ENCODE measurements at places on chromosomes 11 and 22.

DNA sequence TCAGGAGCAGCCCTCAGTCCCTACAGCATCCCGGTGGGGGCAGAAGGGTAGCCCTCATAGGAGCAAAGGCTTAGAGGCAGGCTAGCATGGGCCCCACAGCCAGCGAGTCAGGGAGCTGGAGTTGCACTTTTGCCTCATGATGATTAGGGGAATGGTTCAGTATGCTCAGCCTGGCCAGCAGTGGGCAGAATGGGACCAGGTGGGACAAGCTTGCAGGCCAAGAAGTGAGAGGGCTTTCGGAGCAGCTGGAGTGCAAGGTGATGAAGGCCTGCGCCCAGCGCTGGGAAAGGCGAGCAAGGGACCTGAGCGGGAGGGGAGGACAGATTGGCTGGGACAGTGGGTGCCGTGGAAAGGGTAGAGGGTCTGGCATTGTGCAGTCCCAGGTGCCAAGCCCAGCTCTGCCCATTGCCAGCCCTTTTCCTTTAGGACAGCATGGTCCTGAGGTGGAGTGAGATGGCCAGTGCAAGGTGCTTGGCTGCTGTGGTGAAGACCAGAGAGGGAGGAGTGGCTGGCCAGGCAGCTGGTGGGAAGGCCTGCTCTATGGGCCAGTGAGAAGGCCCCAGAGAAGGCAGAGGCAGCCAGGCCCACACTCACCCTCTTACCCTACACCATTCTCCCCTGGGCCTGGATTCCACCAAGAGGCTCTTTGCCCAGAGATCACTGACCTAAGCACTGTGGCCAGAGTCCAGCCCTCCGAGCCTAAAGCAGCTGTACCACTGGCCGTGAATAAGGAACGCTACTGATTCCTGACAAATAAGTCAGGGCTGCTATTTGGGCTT is 47.9 kb upstream of the SUSD2 start:
- DNase-seq, result no peak

GRCh38 chr11:68216171-68216938 is 3.3 kb upstream of the KMT5B start:
- DNase-seq, result no peak

GRCh38 chr11:19595840-19596751 is 116.5 kb upstream of the NAV2 start:
- DNase-seq, result no peak

DNA sequence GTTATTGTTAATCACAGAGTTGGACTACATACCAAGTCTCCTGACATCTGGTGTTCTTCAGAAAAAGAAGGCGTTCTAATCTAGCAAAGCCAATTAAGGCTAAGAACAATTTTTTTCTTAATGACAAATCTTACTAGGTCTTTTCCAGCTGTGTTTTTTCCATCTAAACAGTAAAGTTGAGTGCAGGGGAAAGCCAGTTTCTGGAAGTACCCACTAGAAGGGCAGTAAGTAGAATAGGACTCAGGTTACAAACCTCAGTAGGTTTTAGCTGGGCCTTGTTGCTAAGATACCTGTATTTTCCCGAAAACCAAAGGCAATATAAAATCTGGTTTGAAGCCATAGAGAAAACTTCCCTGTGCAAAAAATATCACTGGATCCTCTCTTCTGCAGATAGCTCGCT is 351.9 kb downstream of the ETS1 start:
- no peak for DNase-seq

DNA sequence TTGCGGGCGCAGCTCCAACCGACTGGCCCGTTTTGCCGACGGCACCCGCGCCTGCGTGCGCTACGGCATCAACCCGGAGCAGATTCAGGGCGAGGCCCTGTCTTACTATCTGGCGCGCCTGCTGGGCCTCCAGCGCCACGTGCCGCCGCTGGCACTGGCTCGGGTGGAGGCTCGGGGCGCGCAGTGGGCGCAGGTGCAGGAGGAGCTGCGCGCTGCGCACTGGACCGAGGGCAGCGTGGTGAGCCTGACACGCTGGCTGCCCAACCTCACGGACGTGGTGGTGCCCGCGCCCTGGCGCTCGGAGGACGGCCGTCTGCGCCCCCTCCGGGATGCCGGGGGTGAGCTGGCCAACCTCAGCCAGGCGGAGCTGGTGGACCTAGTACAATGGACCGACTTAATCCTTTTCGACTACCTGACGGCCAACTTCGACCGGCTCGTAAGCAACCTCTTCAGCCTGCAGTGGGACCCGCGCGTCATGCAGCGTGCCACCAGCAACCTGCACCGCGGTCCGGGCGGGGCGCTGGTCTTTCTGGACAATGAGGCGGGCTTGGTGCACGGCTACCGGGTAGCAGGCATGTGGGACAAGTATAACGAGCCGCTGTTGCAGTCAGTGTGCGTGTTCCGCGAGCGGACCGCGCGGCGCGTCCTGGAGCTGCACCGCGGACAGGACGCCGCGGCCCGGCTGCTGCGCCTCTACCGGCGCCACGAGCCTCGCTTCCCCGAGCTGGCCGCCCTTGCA is 1.0 kb downstream of the FJX1 start:
- DNase-seq, result peak; percentile 26

GRCh38 chr11:129595038-129595962 is 219.7 kb downstream of the BARX2 start:
- no peak for DNase-seq

GRCh38 chr11:134369656-134370525 is 38.1 kb downstream of the GLB1L2 start:
- DNase-seq, result no peak

- no peak for DNase-seq
These were observed 99.3 kb downstream of the FDX1 start for GRCh38 chr11:110529043-110529442.

- no peak for DNase-seq
These were observed 74.9 kb downstream of the DSCAML1 start for GRCh38 chr11:117722082-117722481.

DNA sequence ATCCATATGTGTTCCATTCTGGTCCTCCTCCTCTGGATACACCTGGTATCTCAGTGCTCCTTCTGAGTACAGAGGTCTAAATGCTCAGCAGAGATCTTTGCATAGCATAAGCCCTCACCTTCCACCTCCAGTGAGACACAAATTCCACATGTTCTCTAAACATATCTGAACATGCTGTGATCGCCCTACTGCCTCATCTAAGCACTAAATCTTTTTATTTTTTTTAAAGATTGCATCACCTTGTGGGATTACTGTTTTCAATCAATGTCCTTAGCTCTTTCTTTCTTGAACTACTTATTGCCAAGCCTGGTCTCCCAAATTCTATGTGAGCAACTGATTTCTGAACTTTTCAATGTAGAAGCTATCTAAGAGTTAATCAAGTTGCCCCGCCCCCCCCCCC is 113.4 kb downstream of the TRPC6 start:
- no peak for DNase-seq

GRCh38 chr11:20770414-20770946 is 101.1 kb downstream of the NELL1 start:
- DNase-seq, result no peak

GRCh38 chr11:10308201-10308954 is 3.5 kb downstream of the ADM start:
- DNase-seq, result no peak

DNA sequence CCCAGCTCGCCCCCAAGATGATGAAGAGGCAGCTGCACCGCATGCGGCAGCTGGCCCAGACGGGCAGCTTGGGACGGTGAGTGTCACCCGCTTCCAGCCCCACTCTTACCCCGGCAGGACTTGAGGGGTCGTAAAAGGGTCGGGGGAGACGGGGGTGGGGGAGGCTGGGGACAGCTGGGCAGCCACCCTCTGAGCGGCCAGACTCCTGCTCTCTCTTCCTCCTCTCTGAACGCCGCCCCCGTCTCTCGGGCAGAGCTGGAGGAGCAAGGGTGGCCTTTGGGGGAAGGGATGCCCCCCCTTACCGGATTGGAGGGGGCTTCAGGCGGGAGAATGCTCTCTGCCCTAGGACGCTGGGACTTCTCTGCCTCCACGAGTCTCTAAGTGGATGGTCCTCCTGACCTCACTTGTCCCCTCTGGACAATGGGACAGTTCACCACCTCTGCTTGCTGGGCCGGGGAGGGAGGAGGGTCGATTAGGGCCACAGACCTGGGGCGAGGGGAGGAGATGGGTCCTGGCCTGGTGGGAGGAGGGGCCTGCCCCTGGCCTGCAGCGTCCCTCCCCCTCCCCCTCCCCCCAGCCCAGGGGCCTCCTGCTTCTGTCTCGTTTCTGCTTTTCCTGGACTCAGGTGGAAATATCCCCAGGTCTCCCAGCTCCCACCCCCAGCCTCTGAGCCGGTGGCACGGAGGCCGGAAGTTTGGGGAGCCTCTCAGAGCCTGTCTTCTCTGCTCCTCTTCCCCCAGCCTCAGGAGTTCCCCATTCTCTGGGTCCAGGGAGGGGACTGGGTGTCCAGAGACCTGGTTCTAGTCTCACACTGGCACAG is 512 bp downstream of the SH3BP1 start:
- no peak for DNase-seq

DNA sequence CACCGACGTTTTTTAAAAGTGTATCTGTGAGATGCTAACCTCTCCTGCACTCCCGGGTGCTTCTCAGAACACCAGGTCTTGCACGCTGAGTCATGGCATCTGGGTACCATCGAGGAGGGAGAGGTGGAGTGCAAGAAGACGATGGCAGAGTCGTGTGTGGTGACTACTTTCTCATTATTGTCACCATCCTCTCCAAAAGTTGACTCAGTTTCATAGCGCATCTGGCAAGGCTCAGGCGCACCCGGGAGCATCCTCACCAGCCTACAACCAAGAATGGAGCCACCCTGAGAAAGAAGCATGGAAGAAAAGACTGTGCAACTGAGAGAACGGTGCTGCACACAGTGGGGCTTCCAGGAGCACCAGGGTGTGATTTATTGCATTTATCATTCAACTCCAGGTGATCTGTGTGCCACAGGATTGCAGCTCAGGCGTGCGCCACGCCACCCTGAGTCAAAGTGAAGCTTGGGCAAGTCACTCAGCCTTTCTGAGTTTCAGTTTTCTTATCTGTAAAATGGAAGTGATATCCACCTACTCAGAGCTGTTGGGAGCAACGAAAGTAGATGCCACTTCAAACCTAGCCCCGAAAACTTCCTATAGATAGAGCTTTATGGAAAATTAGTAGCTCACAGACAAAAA is 65.4 kb downstream of the LINC01488 start:
- DNase-seq, result no peak

DNA sequence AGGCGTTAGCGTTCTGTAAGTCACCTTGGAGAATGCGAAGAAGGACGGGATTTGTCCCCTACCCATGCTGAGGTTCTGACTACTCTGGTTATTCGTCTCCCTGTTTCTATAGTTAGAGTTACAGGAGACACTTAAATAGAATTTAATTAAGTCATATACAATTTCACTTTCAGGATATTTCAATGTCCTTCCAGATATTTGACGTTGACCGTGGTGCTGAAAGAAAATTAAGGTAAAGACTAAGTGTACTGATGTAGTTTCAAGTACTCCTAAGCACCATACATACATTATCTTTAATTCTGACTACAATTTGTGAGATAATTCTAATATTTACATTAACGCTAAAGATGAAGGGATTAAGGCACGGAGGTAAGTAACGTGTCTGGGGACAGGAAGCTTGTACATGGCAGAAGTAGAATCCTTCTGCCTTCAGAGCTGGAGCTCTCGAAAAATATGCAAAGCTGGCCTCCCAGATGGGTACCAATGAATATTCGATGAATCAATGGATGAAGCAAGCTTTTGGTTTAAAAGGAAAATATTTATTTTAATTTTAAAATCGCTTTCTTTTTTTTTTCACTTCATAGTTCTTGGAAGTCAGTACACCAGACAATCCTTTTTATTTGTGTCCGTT is 539 bp upstream of the SLC36A4 start:
- no peak for DNase-seq

DNA sequence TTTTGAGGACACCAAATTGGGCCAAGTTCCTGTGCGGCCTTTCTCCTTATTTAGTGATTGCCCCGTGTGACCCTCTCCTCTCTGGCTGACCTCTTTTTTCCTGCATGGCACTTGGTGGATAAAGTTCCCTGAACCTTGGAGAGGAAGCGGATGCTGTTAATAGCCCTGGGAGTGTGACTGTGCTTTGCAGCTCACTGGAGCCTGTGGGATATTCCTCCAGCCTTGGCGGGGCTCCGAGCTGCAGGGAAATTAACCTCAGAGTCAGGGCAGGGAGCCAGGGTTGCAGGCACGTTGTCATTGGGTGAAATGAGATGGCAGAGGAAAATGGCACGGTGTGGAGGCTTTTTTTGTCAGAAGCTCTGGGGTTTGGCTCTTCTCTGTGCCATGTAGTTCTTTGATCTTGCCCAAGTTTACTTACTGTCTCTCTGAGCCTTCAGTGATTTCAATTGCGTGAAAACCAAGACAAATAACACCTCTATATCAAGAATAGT is 965 bp downstream of the OR9Q1 start:
- DNase-seq, result no peak

DNA sequence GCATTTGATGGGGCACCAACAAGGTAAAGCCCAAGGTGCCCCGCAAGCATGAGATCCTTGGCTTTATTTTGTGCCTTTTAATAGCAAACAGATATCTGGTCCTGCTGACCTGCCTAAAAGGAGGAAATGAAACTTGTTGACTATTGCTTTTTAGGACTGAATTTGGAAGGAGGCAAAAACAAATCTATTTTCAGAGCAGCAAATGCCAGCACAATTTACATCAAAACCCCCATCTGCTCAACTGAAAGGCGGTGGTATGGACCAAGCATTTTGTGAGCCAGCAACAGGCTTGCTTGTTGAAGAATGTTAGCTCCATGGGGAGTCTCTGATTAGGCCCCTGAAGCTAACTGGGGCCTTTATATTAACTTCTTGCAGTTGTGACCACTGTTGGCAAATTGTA is 192.6 kb upstream of the E2F8 start:
- DNase-seq, result no peak

DNA sequence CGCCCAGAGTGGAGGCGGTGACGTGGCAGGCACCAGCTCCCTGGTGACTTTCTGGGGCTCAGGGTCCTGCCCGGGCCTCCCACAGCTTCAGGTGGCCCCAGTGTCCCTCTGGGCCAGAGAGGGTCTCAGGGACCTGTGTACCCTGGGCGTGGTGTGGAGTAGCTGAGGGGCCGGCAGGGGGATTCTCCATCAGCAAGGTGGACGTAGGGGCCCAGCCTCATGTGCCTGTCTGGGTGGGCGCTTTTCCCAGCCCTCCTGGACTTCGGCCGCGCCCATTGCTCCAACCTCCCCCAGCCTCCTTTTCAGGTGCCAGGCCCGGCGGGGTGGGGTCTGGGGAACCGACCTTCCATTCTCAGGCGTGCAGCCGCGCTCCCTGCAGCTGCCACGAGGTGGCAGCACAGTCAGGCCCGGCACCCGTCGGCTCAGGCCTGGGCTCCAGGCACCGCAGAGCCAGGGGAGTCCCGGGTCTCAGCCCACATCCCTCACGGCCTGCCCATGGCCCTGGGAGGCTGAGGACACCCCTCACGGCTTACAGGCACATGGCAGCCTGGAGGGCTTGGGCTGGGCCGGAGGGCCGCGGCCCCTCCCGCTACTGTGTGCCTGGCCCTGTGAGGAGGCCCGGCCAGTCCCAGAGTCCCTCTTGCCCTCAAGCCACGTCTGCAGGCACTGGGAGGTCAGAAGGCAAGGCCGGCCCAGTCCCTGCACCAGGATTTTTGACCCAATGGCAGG is 19.9 kb upstream of the MUC5B start:
- no peak for DNase-seq

DNA sequence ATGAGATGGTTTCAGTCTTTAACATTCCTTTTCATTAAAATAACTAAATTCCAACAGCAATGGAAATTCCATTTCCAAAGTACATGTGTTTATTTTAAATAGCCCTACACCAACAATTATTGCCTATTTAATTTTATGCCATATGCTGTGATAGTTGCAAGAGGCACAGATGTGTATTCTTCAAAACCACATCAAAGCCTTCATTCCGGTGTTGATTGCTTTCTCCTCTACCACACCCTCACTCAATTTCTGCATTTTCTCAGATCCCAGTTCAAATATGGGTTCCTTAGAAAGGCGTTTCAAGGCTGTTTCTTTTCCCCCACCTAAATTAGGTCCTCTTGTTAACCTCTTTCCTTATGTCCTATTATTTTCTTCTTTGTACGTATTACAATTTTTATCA is 6.0 kb upstream of the HSD17B12 start:
- DNase-seq, result no peak
